Activated naive CD8-positive, alpha-beta T cell treated with anti-CD3 and anti-CD28 coated beads, Interleukin-2, amount 10 ng/mL, durations not matched to agents 7 days and 5 days (primary cell): ENCODE measurements at places on chromosomes 3 and 15.
A peak's percentile ranks its signal among the peaks of the same experiment; 100 is the strongest.

GRCh38 chr3:194905696-194906095 lies 220.0 kb downstream of the FAM43A start:
- no peak for DNase-seq

GRCh38 chr3:94799420-94800060 lies 736.7 kb downstream of the NSUN3 start:
- DNase-seq: no peak

GRCh38 chr3:131540143-131540542 lies 37.4 kb upstream of the MRPL3 start:
- no peak for DNase-seq

GRCh38 chr15:91942720-91943394 lies 89.3 kb downstream of the SLCO3A1 start:
- no peak for DNase-seq

DNA sequence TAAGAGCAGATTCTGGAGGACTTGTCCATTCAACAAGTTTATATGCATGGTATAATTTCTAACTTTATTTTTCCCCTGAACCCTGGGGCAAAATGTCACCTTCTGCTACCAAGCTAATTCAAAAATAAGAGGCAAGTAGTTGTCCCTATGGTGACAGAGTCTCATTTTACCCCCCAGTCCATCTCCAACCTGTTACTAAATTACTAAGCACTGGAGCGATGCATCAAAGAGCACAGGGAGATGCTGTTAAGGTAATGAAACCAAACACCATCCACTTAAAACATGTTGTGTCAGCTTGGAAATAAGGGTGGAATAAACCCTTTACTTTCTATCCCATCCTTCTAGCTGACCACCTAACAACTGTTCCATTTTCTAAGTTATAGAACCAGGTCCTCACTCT lies 417.4 kb upstream of the ATP11B start:
- no peak for DNase-seq

GRCh38 chr3:175957427-175957826 lies 1098.3 kb downstream of the NAALADL2 start:
- no peak for DNase-seq

- no peak for DNase-seq
Measured at GRCh38 chr15:47486040-47486439, 231.3 kb upstream of the SEMA6D start.

DNA sequence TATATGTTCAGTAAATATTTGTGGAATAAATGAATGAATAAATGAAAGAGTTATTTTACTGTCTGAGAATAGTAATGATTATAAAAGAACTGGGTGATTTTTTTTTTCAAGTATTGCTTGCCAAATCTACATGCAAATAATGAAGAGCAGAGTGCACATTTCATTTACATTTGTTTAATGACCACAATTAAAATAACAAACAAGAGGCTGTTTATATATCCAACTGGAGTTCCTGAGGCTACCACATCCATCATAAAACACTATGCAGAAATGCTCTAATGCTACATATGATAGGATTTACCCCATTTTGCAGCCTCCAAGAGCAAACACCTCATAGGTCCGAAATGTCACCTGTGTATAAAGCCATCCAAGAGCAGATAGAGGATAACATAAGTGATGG lies 124.5 kb downstream of the ECT2 start:
- no peak for DNase-seq

- peak; percentile 66 for DNase-seq
Measured at GRCh38 chr15:40743921-40744814, 10.9 kb downstream of the RMDN3 start.

GRCh38 chr15:39079296-39079847 lies 501.5 kb upstream of the THBS1 start:
- DNase-seq: no peak

- DNase-seq: no peak
Measured at GRCh38 chr15:64875641-64876223, 34.0 kb downstream of the PLEKHO2 start.

- no peak for DNase-seq
Measured at GRCh38 chr3:9244495-9245183, 4.8 kb downstream of the SRGAP3 start.

DNA sequence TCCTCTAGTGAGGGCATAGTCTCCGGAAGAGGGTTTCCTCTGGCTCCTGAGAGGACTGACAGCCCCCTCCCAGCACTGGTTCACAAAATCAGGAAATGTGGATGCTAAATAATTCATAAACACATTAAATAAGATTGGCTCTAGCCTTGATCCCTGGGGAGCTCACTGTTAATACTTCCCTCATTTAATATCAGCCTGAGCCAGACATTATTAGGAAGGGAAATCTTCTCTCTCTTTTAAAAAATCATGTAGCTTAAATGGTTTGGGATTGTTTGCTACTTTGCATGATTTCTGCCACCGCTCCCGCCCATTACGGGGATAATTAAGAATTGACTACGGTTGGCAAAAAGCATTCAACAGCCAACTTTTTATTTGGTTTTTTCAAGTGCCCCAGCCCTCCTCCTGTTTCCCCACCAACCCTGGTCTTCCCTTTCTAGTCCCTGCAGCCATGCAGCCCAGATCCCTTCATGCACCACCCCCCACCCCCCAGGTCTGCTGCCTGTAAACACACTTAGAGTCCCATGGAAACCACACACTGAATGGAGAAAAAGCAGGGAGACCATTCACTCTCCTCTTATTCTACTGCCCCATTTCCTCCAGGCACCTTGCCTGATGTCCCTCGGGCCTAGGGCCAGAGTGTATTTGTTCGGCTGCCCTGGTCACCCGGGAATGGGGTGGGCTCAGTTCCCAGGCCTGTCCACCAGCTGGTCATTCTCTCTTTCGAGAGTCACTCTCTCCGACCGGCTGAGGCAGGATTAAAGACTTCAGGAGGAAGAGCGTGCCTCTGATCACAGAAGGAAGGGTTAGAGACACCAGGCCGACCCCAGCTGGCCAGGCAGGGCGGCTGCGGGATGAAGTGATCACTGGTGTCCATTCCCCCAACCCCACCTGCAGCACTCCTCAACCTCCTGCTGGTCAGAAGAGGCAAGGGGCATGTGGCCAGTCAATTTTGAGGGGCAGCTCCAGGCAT lies 45.1 kb downstream of the SEMA5B start:
- no peak for DNase-seq

GRCh38 chr3:170862618-170863374 lies 7.2 kb downstream of the RPL22L1 start:
- no peak for DNase-seq

DNA sequence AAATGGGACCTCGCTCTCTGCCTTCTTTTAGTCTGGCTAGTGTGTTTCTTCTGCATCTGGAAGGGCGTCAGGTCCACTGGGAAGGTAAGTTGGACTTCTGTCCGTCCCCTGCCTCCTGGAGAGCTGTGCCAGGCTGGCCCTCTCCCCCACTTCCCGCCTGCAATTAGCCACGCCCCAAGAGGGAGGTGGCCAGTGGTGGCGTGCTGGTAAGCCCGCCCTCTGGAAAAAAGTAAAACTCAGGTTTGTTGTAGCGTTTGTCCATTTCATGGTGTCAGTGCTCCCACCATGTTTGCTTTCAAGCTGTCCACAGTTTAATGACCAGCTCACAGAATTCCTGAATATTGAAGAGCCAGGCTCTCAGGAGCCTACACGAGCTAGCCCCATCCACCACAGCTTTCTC lies 55.6 kb downstream of the SLC6A6 start:
- no peak for DNase-seq

DNA sequence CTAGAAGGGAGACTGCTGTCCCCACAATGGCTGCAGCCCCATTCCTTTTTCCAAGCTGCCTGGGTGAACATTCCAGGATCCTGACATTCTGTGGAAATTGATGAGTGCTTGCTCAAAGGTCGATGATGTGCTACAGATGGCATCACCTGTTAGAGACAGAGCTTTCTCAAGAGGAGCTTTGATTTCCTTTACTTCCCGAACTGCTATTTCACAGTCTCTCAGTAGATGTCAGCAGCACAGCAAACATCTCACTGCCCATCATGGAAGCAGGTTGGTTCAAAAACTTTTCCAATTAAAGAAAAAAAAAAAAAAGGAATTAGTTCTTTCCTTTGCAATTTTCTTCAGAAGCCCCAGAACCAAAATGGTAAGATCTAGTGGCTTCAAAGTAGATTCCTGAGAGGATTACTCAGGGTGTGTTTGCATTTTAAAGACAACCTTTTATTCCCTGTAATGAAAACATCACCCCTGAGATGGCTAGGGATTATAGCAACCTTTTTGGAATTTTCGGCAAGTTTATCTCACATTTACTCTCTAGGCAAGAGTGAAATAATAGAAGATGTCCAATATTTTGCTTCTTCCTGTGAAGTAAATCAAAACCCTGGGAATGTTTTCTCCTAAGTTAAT lies 44.8 kb downstream of the POLR2M start:
- DNase-seq: no peak

DNA sequence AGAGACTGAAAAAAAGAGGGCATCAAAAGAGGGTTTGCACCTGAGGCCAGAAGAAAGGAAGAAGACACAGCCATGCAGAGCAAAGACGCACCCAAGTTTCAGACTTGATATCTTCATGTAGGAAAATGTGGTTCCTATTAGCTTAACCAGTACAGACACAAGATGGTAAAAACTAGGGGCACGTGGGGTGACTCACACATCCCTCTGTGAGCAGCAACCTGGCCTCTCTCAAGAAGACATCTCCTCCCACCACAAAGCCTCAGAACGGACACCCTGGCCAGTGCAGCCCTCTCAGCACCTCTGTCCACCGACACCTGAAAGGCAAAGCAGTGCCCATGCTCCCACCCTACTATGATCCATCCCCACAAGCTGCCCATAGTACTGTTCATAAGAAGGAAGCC lies 33.3 kb downstream of the GLB1 start:
- peak; percentile 40 for DNase-seq

- no peak for DNase-seq
Measured at GRCh38 chr3:18024715-18025114, 282.3 kb upstream of the TBC1D5 start.

- no peak for DNase-seq
Measured at GRCh38 chr3:171711461-171712170, 98.7 kb downstream of the PLD1 start.

DNA sequence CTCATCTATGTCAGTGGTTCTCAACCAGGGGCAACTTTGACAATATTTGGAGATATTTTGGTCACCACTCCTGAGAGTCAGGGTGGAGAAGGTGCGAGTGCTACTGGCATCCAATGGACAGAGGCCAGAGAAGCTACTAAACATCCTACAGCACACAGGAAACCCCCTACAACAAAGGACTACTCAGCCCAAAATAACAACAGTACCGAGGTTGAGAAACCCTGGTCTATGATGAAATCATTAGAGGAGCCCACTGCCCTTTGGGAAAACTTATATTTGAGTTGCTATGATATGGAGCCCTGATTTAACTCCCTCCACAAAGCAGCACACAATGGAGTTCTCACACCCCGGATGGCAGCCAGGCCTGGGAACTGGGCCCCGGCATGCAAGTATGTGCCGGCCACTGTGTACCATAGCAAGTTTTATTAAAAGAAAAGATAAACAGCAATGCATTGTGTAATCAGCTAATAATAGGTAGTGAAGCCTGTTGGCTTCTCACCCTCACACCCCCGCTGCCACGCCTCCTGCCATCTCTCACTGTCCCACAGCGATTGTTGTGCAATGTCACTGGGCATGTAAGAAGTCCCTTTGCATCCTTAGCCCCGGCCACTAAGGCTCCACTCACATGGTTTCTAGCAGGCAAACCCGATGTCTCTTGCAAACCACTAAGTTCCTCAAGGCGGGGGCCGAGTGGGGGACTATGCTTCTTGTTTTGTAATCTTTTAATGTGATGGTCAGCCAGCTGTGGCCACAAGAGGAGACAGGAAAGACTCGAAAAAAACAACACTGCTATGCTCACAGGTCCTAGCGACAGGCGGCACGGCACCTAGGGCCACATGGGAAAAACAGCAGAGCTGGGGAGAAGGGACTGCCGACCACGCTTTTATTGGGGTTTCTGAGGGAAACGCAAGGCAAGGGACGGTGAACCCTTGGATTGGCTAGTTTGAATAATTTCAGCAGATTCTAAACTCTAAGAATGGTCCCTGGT lies 110.0 kb downstream of the AQP9 start:
- no peak for DNase-seq

GRCh38 chr15:50758712-50759205 lies 6.7 kb downstream of the SPPL2A start:
- DNase-seq: no peak

DNA sequence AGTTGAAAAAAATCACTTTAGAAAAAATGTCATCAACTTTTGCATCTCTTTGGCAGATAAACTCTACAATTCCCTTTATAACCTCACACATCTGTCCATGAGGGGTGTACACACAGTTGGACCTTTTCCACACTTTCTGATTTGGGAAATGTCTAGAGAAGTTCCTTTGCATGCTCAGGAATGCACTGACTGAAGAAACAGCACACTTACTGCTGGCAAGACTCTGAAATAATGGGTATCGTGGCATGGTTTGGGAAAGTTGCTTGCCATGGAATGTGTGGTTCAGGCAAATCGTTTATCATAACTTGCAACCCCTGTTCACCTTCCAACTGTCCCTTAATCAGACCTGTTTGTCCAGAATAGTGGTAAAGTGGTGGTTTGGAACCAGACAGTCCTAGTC lies 135.3 kb upstream of the TGFBR2 start:
- no peak for DNase-seq

- DNase-seq: peak; percentile 77
Measured at GRCh38 chr3:50503504-50504342, at the start of gene CACNA2D2. TSS of gene CACNA2D2 (minus strand) at chr3:50503634. CDS start at chr3:50503423, 211 bp downstream.

DNA sequence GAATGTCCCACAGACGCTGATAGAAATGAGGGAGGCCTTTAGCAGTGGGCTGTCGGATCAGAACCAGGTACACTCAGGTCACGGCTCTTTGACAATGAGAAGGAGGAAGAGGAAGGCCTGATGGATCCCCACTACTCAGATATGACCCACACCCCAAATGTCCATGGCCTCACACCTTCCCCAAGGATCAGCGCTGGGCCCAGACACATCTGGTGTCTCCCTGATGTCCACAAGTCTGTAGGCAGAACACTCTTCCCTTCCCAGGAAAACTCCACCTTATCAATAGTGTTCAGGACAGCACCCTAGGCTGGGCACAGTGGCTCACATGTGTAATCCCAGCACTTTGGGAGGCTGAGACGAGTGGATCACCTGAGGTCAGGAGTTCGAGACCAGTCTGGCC lies 33.3 kb upstream of the SFMBT1 start:
- peak; percentile 15 for DNase-seq

GRCh38 chr15:28181366-28181765 lies 82.3 kb upstream of the OCA2 start:
- no peak for DNase-seq

DNA sequence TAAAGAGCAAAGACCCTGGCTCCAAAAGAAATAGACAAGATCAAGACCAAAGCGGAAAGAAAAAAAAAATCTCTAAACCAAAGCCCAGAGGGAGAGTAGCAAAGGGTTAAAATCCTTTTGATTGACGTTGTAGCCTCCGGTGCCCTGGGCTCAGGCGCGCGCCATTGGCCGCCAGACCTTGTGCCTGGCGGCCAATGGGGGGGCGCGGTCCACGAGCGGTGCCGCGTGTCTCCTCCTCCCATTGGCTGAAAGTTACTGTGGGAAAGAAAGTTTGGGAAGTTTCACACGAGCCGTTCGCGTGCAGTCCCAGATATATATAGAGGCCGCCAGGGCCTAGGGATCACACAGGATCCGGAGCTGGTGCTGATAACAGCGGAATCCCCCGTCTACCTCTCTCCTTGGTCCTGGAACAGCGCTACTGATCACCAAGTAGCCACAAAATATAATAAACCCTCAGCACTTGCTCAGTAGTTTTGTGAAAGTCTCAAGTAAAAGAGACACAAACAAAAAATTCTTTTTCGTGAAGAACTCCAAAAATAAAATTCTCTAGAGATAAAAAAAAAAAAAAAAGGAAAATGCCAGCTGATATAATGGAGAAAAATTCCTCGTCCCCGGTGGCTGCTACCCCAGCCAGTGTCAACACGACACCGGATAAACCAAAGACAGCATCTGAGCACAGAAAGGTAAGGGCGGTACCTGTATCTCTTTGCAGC lies at the start of gene HES1:
Gene HES1 (plus strand): TSS at position 343 of the 713 bp plus-strand sequence. CDS start 233 bp downstream, at position 576.
- peak; percentile 40 for DNase-seq
